ENCODE measurements at places on chromosomes 5 and 9. TPM values are rescaled to one million over a fixed set of nuclear protein-coding genes. Genes with fewer than 3 reads are reported as not detected.

DNA sequence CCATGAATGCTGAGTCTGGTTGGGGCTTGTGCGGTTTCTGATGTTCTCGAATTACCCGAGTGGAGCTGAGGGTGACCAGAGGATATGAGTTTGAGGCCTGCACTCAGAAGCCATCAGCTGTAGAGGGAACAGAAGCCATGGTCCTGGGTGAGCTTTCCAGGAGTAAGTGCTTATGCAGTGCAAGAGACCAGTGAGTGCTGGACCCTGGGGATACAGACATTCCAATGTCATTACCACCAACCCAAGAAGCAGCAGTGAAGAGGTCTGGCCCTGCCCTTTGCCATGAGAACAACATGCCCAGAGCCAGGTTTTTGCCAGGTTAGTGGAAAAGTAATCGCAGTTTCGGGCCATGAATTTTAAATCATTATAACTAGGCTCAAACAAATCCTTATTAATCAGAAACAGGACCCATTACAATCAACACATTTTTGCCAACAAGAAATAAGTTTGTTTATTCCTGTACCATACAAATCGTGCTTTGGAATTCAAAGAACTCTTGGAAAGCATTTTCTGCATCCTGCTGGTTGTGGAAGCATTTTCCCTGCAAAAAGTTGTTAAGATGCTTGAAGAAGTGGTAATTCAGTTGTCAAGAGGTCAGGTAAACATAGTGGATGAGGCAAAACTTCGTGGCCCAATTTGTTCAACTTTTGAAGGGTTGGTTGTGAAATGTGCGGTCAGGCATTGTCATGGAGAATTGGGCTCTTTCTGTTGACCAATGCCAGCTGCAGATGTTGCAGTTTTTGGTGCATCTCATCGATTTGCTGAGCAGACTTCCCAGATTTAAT is 154.6 kb downstream of the SYK start:
- H3K27ac ChIP-seq = no peak overlapping the region
- no peaks in the 10 kb centered on the region for H3K36me3 ChIP-seq

The POLR3G gene
- 1.0 TPM for total RNA-seq

- DNase-seq = no peak
- no peaks in the 10 kb centered on the region for H3K27me3 ChIP-seq
- H3K4me3 ChIP-seq = no peak overlapping the region
- peaks cover 6% of the 10 kb centered on the region for H3K4me1 ChIP-seq
- no peaks in the 10 kb centered on the region for H3K36me3 ChIP-seq
Measured at GRCh38 chr9:137640862-137641261, 22.1 kb downstream of the EHMT1 start.

The SNCB gene
- total RNA-seq = not detected

The PCDHAC2 gene
- 4.2 TPM for total RNA-seq

- no peaks in the 10 kb centered on the region for H3K27me3 ChIP-seq
- no peaks in the 10 kb centered on the region for H3K36me3 ChIP-seq
- no peak overlapping the region for H3K4me3 ChIP-seq
- DNase-seq = peak; percentile 20
- H3K4me1 ChIP-seq = peaks cover 12% of the 10 kb centered on the region
Measured at GRCh38 chr9:37920471-37921167, 16.7 kb upstream of the SLC25A51 start.

- no peaks in the 10 kb centered on the region for H3K27me3 ChIP-seq
- no peak overlapping the region for H3K4me3 ChIP-seq
- H3K36me3 ChIP-seq = peaks cover 18% of the 10 kb centered on the region
- DNase-seq = no peak
- H3K4me1 ChIP-seq = no peaks in the 10 kb centered on the region
Measured at GRCh38 chr9:2043243-2043642, 28.1 kb downstream of the SMARCA2 start.

GRCh38 chr5:2093859-2094615 is 211.3 kb upstream of the IRX4 start:
- peak; percentile 5 for DNase-seq
- no peak overlapping the region for H3K27ac ChIP-seq
- no peaks in the 10 kb centered on the region for H3K36me3 ChIP-seq
- no peaks in the 10 kb centered on the region for H3K4me1 ChIP-seq
- H3K27me3 ChIP-seq = no peaks in the 10 kb centered on the region

GRCh38 chr5:161399996-161400562 is 146.4 kb downstream of the GABRB2 start:
- H3K4me3 ChIP-seq = no peak overlapping the region
- no peaks in the 10 kb centered on the region for H3K36me3 ChIP-seq
- H3K27me3 ChIP-seq = no peaks in the 10 kb centered on the region
- peaks cover 20% of the 10 kb centered on the region for H3K4me1 ChIP-seq

DNA sequence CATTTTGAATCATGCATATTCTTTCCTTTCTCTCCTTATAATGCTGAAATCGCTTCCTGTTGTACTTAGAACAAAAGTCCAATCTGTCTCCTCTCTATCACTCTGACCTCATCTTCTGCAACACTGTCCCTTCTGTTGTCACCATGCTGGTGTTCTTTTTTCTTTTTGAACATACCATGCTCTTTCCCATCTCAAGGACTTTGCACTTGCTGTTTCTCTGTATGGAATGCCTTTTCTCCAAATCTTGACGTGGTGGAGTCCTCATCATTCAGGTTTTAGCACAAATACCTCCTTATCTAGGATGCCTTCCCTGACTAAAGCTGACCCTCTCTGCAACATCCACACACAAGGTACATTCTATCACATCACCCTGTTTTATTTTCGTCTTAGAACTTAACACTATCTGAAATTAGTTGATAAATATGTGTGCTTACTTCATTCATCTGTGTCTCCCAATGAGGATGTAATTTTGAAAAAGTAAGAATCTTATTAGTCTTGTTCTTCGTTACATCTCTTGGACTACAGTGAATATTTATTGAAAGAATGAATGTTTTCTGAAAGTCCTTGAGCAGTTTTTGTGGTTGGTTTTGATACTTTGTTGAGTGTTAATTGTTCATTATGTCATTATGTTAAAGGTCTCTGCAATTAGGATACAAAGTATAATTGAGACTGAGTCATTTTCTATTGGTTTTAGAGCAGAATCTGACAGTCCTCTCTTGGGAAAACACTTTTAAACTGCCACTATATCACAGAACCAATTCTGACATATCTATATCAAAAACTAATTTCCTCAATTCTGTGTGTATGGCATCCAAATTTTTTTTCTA is 145.3 kb upstream of the RASA1 start:
- no peaks in the 10 kb centered on the region for H3K27me3 ChIP-seq
- H3K36me3 ChIP-seq = no peaks in the 10 kb centered on the region
- peaks cover 9% of the 10 kb centered on the region for H3K4me1 ChIP-seq
- no peak for DNase-seq

The RANBP17 gene
- total RNA-seq = 26.5 TPM

DNA sequence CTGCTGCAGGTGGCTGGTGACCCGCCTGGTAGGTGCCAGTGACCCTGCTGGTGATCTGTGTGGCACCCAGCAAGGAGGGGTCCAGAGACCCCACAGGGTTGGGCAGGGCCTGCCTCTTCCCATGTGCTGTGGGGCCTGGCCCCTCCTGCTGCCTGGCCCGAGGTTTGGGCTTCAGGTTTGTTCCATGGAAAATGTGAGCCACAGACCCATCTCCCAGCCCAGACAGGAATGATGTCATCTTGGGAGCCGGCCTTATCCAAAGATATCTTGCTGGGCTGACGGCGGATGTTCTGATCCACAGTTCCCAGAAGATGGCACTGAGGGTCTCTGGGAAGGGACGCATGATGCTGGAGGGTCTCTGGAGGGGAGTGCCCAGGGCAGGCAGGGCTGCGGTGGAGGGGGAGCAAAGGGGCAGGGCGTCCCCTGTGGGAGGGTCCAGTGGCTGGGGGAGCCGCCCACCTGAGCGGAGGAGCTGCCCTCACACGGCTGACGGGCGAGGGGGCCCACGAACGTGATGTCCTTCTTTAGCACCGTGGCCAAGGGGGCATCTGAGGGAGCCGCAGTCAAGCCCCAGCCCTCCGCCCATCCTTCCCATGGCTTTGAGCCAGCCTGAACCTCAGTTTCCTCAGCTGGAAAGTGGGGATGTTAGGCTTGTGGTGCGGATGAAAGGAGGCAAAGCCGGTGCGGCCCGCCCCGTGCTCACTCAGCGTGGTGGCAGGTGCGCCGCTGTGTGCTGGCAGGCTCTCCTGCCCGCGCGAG is 68.1 kb downstream of the COL5A1 start:
- no peaks in the 10 kb centered on the region for H3K36me3 ChIP-seq
- H3K27ac ChIP-seq = no peak overlapping the region
- no peak for DNase-seq
- H3K4me3 ChIP-seq = no peak overlapping the region
